HT1080 (cell line): ENCODE measurements at places on chromosomes 6 and 20. TPM values are rescaled to one million over a fixed set of nuclear protein-coding genes. Genes with fewer than 3 reads are reported as not detected.

- no peak for DNase-seq
These were observed 80.4 kb upstream of the PMEPA1 start for GRCh38 chr20:57790176-57790575.

The ZFP64 gene
- 11.2 and 14.6 TPM in 2 replicates for total RNA-seq

The TTLL9 gene
- not detected in 2 replicates for total RNA-seq

DNA sequence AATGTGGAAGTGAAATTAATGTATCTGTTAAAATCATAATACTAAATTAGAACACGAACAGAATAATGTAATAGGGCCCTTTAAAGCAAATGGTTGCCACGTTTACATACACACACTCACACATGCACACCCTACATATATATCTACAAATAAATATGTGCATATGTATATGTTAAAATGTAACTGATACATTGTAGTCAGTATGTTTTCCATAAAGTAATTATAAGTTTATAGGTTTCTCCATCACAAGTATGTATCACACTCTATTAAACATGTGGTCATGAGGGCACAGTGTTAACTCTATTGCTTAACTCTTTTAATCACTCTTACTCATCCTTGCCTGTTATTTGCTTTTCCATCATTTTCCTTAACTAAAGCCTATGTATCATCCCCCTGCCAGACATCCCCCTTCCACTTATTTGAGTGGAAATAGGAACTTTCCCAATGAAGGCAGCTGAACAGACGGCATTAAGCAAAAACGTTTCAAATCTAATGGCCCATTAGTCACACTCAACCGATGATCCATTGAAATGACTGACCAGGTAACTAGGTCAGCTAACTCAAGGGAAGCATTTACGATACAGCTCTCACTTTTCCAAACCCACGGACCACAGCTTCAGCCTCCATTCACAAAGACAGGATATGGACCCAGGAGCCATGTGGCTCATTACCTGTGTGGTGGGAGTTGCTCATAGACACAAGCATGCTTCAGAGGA is 89.3 kb downstream of the HAO1 start:
- peak; percentile 88 for DNase-seq

- peak; percentile 79 for DNase-seq
These were observed 15.2 kb upstream of the ZNF335 start for GRCh38 chr20:45987108-45987780.

GRCh38 chr6:163806755-163807499 is 392.4 kb downstream of the QKI start:
- DNase-seq = no peak

DNA sequence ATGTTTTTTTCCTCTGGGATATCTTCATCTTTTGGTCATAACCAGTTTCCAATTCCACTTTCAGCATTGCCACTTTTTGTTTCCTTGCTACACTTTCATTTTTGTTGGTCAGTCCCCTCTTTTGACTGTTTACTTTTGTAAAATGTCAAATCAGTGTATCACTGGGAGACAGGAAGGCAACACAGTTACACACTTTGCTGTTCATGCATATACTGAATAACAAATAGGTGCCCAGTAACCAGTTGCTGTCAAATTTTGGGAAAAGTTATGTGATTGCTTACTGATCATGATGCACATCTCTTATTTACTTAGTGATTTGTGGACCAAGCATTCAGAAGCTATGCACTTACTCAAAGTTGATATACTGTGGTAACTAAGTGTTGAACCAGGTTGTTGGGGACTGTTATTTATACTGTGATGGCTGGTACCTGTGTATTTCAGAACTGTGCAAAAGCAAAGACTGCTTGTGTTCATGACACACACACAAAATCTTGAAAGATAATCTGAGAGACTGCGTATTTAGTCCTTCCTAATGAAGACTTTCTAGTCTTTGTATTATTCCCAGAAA is 41.0 kb downstream of the ZNF292 start:
- no peak for DNase-seq

DNA sequence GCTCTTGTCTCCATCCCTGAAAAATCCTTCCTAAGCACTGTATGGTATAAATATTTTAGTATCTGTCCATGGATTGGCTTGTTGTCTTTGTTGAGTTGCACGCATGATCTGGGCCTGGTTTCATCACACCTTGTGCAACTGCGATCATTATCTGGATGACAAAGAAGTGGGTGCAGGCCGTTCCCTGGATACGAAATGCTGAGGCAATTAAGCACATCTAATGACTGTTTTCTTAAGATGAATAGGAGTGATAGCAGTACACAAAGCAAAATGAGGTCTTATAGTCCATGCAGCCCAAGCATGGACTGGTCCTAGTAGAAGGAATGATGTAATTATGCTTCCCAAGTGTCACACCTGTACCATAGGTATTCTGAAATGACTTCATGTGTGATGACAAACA is 47.8 kb downstream of the SLC35D3 start:
- no peak for DNase-seq

DNA sequence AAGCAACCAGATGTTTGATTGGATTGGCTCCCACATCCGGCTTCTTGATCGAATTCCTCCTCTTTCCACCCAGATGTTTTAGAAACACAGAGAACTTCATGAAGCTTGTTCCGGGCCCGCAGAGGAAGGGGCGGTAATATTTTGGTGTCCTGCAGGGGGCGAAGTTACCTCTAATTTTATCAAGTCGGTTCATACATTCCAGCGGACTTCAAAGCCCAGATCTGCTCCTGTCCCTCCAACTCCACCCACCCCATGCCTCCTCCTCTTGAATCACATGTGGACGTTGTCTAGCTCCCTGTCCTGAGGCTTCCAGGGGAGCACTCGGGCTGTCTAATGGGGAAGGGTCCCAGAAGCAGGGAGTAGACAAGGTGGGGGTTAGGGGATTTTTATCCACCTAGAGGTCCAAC is 2.9 kb upstream of the BMP6 start:
- DNase-seq = peak; percentile 76

The LKAAEAR1 gene
- total RNA-seq = 0.84 and 1.0 TPM in 2 replicates

GRCh38 chr6:48194596-48195295 is 83.7 kb upstream of the PTCHD4 start:
- DNase-seq = no peak

GRCh38 chr6:142867355-142867801 is 77.6 kb downstream of the HIVEP2 start:
- DNase-seq = no peak

DNA sequence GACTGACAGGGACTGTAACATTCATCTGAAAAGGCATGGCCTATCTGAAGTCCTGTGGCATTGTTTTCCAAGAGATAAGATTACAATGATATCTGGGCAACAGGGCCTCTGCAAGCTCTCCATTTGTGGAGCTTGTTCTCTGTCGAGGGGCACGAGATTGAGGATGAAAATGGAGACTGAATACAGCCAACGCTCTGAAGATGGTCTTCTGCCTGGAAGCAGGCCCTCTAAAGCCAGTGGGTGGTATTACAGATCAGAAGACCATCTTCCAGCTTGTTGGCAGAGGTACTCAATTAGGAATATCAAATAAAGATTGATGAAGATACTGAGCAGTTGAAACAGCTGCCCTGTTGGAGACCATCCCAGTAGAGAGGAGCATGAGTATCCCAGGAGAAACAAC is 288.2 kb downstream of the CENPW start:
- no peak for DNase-seq

The CLPSL2 gene
- not detected in 2 replicates for total RNA-seq

DNA sequence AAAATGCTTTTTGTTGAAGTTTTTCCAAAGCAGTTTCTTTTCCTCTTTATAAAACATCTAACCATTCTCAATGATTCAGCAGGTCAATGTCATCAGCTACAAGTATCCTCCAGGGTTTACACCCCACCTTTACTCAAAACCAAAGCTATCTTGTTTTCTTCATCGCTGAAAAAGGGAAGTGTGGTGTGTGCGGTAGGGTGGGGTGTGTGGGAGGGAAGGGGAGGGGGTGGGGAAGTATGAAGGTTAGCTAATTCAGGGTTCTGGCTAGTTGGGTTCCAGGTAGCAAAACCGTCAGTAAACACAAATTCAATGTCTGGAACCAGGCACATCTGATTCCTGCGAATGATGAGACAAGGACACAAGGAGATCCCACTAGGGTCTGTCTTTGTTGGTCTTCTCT is 189.6 kb downstream of the GJA10 start:
- no peak for DNase-seq

DNA sequence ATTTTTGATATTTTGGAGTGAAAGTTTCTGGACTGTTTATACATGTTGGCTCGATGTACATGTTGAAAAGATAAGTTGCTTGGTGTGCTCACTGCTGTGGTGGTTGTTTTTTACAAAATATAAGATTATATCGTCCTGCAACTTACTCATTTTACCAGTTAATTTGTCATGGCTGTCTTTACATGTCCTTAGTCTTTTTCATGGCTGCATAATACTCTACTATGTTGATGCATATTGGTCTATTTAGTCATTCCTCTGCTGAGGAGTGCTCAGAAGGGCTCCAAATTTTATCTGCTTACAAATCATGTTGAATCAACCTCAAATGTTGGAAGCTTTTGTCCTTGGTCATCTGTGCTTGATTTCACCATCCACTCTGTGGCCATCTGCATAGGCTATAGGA is 164.6 kb downstream of the BCKDHB start:
- no peak for DNase-seq

GRCh38 chr20:23152308-23152892 is 66.3 kb upstream of the CD93 start:
- DNase-seq = peak; percentile 44

The RIPOR3 gene
- total RNA-seq = not detected in 2 replicates

DNA sequence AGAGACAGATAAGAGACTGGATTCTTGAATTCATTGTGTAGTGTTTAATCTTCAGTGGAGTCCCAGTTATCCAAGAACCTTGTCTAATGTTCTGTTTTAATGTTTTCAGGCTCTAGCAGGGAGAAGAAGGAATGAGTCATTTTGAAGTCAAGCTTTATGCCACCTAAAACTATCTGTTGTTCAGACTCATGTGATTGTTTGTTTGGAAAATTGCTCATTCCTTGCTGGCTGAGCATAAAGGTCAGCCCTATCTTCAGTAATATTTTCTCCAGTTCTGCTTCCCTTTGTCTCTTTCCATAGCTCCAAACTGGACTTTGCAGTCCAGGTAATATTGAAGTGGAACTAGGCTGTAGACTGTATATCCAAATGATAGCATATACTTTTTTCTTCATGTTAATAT is 34.2 kb downstream of the CLVS2 start:
- peak; percentile 13 for DNase-seq
